ENCODE measurements at places on chromosomes 6 and 20.

- no peak for DNase-seq
Measured at GRCh38 chr6:152048921-152049320, 241.4 kb downstream of the ESR1 start.

DNA sequence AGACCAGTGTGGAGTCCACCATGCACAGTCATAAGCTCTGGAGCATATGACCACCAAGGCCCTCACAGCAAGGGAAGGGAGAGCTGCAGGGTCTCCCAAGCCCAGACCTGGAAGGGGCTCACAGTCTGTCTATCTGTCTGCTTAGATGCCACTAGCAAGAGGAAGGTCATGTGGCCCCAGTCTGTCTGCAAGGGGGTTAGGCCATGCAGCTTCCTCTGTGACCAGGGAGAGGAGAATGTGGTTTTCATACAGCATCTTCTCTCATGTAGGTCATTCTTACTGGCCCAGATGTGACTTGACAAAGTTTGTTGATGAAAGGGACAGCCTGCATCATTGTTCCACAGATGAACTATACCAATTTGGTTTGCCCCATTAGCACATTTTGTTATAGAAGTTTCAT, 260.8 kb downstream of the FARS2 start:
- no peak for DNase-seq

DNA sequence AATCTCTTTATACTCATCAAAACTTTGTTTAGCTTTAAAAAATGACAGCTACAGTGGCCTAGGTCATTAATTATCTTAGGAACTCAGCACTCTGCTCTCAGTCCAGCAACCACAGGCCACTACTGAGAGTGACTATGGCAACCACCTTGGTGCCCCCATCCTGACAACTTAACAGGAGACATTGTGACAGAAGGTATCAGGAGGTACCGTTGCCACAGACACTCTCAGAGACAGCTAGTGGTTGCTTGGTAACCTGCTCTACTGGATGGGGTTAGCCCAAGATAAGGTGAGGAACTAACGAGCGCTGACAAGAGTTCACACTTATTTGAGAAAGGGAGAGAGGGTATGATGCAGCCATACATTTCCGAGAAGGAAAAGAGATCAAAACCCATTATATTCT, 76.1 kb upstream of the TFAP2D start:
- DNase-seq, result no peak

DNA sequence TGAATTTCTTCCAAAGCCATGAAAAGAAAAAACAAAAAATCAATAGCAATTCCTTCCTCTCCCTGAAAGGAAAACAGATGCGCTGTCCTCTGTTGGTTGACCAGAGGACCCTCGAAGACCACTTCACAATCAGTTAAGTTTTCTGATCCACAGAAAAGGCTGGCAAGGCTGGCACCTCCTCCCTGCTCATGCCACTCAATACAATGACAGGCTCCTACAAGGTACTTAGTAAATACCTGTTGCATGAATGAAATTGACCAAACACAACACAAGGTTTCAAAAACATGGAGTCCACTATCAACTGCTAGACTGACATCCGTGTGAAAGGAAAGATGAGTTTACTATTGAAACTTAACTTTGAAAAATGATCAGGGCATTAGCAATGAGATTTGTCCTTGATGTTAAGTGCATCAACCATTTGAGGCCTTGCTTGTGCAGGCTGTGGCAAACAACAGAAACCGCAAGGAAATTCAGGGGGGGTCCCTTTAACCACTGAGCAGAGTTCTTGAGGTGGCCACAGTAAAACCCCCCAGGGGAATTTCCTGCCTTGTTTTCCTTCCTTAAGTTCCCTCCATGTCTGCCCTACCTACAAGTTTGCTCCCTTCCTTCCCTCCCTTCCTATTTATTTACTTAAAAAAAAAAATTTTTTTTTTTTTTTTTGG, 27.9 kb upstream of the RTF2 start:
- DNase-seq, result peak; percentile 42

DNA sequence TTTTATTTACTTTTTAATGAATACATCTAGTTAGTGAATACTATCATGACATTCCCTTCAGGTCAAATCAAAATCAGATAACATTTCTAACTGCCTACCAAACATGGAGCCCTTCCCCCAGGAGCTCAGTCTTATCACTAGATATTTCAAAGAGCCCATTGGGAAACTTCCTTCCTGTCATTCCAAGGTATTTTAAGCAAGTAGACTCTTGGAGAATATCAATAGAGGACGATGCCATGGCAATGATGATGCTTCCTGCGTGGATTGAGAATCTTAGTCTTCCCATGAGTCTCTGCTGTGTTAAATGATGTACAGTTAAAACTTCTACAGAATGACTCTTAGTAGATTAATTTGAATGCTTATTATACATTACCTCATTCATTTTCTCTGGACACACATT, 384.9 kb downstream of the CENPW start:
- no peak for DNase-seq

DNA sequence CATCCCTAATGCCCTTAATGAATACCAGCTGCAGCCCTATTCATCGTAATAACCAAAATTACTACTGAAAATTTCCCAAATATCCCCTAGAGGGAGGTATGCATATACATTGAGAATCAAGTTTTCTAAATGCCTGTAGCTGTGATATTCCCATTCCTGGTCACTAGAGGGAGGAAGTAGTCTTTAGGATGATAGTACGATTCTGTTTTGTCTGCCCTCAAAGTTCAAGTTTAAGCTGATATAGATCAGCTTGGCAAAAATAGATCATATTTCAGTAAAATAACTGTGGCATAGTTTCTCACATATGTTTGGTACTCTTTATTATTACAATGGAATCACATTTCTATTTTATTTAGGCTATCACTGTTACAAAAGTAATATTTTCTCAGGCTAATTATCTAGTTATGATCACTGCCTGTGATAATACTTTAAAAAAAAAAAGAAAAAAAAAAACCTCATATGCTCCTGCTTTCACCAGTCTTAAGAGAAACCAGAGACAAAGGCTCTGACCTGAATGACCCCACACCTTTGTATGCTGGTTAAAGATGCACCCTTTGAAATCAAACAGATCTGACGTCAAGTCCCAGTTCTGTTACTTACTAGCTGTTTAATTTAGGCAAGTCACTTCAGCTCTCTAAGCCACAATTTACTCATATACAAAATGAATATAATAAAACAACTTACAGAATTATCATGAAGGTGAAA, 11.0 kb downstream of the TSPYL1 start:
- DNase-seq, result no peak

DNA sequence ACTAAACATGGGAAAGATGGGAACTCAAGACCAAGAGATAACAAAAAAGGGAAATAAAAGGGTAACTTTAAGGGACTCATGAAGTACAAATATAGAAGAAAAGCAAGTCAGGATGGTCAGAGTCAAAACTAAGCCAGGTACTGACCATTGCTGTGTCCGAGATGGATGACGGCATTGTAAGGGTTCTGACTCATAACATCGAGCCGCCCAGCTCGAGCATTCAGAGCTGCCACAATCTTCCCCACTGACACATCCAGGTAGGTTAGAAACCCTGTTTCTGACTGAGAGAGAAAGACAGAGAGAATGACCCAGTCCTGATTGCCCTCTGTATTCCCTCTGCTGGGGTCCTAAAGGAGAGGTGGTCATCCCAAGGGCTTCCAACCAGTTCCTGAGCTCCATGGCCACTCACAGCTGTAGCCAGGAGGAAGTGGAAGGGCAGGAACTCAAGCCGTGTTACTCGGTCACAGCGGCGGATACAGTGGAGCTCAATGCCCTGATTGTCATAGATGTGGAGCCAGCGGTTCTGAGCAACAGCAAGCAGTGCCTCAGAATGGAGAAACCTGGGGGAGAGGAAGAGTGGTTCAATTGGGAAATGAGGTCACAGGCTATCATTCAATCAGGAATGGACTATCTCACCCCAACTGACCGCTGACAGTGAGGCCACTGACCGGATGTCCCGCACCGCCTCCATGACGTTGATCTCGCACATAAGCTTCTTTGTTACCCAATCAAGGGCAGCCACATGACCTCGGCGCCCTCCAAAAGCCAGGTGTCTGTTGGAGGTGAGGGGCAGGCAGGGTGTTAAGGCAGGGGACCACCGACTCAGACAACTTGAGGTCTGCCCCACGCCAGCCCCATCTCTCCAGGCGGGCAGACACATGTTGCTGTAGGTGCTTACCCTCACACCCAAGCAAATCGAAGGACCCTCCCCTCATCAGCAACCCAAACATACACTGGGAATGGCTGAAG, 1.8 kb downstream of the WDR46 start:
- no peak for DNase-seq

- no peak for DNase-seq
Measured at GRCh38 chr6:143676437-143677045, 1.2 kb upstream of the PHACTR2 start.

DNA sequence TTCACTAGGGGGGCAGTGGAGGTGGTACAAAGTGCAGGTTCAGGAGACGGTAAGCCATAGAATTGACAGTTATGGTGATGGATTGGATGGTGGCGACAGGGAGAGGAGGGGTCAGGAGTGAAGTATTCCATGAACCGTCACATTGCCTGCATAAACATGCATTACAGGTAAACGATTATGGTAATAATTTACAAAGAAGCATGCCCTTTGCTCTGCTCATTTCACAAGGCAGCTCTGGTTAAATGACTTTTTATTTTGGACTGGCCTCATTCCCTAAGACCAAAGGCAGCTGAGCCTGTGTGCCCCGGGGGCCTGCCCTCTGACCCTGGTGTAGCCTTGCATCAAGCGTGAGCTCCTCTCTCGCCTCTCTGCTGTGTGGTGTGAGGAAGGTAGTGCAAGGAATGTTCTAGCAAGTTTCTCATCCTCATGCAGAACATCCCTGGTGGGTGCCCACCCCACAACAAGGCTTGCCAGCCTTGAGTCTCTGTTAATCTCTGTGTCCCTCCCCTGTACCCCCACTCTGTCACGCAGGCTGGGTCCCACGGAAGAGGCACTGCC, 59.0 kb downstream of the PPP1R14C start:
- DNase-seq, result no peak

- DNase-seq, result no peak
Measured at GRCh38 chr20:37454636-37455385, 66.2 kb upstream of the NNAT start.

DNA sequence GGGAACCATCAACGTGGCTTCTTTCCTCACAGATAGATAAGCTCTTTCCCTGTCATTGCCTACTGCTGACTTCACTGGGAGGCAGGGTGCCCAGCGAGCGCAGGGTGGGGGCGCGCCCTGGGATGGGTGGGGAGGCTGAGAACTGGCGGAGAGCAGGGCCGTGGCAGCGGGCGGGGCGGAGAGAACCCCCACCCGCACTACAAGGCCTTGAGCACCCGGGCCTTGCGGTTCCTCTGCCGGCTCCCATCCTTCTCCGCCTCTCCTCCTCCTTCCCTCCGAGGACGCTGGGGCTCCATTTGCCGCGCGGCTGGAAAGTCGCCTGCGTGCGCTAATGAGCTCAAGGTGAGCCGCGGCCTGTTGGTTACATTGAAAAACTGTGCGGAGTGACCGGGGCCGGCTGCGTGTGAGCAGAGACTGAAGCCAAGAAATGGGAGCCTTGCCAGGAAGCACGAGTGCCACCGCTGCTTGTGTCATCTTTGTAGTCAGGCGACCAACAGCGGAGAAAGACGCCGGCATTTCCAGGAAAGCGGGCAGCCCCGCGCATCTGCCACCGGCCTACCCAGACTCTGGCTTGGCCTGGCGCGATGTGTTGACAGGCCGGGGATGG, 963.5 kb upstream of the SLC35B3 start:
- no peak for DNase-seq

GRCh38 chr6:83592770-83593394, 80.5 kb downstream of the PRSS35 start:
- no peak for DNase-seq

GRCh38 chr6:152952045-152952444, 30.8 kb downstream of the FBXO5 start:
- no peak for DNase-seq

DNA sequence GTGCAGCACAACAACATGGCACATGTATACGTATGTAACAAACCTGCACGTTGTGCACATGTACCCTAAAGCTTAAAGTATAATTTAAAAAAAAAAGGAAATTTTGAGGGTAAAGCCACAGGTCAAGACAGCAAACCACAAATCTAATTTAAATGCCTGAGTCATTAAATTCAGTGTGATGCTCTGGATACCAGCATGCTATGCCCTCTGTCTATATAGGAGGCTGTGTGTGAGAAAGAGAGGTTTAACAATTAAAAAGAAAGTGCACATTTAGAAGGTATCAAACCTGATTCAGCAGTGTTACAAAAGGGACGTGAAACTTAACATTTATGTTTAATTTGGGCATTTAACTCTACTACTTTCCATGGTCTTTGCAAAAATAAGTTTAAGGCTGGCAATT, 276.3 kb downstream of the ADGRB3 start:
- no peak for DNase-seq

DNA sequence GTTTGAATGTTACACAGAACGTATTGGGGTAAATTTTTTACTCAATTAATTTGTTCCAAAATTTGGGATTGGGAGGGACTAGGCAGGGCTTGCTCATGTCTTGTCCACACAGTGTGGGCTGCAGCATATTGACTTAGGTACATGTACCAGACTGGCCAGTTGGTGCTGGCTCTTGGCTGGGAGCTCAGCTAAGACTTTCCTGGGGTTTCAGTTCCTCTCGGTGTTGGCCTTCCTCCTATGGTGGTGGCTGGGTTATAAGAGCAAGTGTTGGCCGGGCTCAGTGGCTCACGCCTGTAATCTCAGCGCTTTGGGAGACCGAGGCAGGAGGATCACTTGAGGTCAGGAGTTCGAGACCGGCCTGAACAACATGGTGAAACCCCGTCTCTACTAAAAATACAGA, 4.9 kb downstream of the CENPQ start:
- no peak for DNase-seq

GRCh38 chr20:58402305-58402704, 13.3 kb downstream of the VAPB start:
- DNase-seq, result no peak

GRCh38 chr6:139126931-139127330, 7.9 kb upstream of the HECA start:
- DNase-seq, result no peak

GRCh38 chr6:91185072-91185471, 598.2 kb upstream of the MAP3K7 start:
- DNase-seq, result no peak

- DNase-seq, result no peak
Measured at GRCh38 chr20:41030531-41031242, 2.1 kb downstream of the TOP1 start.

DNA sequence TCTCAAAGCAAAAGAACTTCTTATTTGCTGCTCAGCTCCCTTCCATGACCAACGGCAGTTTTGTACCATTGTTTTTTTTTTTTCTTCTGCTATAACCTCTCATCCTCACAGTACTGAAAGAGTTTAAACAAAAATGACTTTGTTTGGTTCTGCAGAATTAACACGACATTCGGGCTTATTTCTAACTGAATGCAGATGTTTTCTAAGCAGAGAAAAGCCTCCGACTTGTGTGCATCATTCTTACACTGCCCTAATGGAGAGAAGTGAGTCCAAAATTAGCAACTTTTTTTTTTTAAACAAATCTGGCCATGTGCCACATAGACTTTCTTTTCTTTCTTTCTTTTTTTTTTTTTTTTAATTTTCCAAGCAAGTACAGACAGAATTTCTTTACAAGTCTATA, 382.7 kb downstream of the HDGFL1 start:
- DNase-seq, result no peak

GRCh38 chr6:109050447-109051102, 44.1 kb downstream of the SESN1 start:
- DNase-seq, result no peak

- no peak for DNase-seq
Measured at GRCh38 chr20:48416002-48416401, 411.8 kb downstream of the PREX1 start.

Data from T-cell (primary cell).